Muscle of leg (tissue), 16 donors: ENCODE measurements at places on chromosomes 4 and X. TPM values are rescaled to one million over a fixed set of nuclear protein-coding genes. Genes with fewer than 3 reads are reported as not detected.
A peak's percentile ranks its signal among the peaks of the same experiment; 100 is the strongest.

Gene GYG2
- 4.4 TPM for polyA plus RNA-seq

- DNase-seq: no peak
These were observed 36.6 kb downstream of the MYOZ2 start for GRCh38 chr4:119172223-119172622.

DNA sequence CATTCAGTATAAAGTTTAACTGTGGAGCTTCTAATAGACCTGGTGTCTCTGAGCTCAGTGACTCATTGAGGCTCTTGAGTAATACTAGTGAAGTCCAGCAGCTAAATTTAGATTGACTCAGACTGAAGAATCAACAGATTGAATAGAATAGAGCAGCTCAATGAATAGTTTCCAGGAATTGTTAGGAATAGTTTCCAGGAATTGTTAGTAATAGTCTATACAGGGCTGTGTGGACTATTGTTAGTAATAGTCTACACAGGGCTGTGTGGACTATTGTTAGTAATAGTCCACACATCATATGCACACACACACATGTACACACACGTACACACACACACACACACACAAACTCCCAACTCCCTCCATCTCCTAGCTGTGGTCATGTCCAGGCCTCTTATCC lies 3.0 kb downstream of the GIMD1 start:
- DNase-seq: peak; percentile 89

- peak; percentile 28 for DNase-seq
These were observed 471.8 kb downstream of the KCNIP4 start for GRCh38 chr4:21476757-21477156.

Gene PDE6B
- polyA plus RNA-seq: 14.2 TPM

DNA sequence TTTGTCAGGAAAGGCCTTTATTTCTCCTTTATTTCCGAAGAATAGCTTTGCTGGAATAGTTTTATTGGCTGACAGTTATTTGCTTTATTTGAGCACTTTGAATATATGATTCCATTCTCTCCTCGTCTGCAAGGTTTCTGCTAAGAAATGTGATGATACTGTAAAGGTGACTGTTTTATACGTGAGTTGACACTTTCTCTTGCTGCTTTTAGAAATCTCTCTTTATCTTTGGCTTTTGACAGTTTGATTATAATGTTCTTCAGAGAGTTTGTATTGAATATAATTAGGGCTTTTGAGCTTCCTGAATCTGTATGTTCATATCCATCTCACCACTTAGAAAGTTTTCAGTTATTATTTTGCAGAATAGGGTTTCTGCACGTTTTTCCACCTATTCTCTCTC lies 1003.7 kb upstream of the SLIT2 start:
- no peak for DNase-seq

- peak; percentile 87 for DNase-seq
These were observed 6.7 kb downstream of the MYL5 start for GRCh38 chr4:680928-681645.

Gene NAP1L2
- 0.88 TPM for polyA plus RNA-seq

Gene DCAF4L1
- polyA plus RNA-seq: 0.22 TPM
